ENCODE measurements at places on chromosomes 5 and 9.

GRCh38 chr5:147388184-147389108 lies 121.4 kb downstream of the DPYSL3 start:
- DNase-seq = no peak

- no peak for DNase-seq
Measured at GRCh38 chr5:142937374-142937773, 167.2 kb downstream of the ARHGAP26 start.

GRCh38 chr5:151233616-151234085 lies 9.8 kb upstream of the CCDC69 start:
- DNase-seq = no peak

DNA sequence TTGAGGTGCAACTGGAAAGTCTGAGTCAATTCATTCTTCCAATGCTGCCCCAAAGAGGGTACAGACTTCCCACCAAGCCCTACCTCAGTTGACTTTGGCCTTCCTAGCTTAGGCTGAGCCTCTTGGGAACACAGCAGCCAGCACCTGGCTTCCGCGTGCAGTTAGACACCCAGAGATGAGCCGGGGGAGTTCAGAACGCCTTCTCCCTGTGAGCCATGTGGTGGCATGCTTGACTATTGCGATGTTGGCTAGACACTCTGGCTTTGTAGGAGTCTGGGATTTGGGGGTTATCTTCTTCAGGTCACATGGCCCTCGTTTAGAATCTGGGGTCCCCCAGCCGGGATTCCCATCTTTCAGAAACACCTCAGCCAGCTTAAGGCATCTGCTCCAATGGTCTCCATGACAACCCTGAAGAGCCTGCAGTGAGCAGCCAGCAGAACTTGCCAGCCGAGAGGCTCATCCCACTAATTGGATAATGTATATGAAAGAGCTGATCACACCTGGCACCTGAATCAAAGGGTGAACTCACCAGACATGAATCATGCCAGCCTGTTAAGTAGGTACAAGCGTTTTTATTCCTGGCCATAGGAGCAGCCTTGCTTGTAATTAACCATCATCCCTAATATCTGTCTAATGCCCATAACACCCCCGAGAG lies 167.5 kb downstream of the SYK start:
- DNase-seq = no peak

- no peak for DNase-seq
Measured at GRCh38 chr5:13581914-13582313, 362.6 kb downstream of the DNAH5 start.

DNA sequence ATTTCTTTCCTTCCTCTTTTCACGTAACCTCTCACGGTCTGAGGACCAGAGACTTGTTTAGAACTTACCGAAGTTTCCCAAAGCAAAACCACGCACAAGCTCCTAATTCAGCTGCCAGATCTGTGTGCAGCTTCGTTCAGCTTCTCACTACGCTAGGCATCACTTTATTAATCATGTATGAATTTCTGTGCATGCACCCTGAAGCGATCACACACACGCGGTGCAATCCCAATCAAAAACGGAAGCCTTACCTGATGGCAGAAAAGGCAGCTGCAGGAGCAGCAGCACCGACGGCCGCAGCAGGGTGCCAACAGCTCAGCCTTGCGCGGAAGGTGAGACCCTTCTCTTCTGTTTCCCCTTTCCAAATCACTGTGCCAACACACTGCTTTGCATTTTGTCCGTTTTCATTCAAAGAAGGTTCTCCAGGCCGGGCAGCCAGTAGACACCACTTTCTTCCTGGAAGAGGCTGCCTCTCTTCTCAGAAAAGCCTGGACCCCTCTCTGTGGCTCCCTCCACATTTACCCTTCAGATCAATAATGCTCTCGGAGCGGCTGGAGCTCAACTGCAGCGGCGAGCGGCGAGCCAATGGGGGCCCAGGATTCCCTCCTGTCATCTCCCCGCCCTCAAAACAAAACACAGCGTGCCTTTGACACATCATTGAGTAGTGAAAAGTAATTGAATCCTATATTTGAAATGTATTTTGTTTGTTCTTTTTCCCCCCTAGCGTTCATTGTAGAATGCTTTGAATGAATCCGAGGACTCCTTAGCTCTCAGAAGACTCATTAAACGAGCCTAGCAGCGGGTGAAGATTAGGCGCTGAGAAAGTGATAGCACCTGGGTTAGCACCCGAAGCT lies at the start of gene CDH12:
Gene CDH12 (minus strand): TSS at position 538 of the 854 bp plus-strand sequence.
- DNase-seq = no peak

All from activated T-helper 1 cell treated with anti-CD3 and anti-CD28 coated beads, Interleukin-2, amount 50 U/mL, for 16 hours (primary cell).